ENCODE measurements at places on chromosomes 2 and 18.

DNA sequence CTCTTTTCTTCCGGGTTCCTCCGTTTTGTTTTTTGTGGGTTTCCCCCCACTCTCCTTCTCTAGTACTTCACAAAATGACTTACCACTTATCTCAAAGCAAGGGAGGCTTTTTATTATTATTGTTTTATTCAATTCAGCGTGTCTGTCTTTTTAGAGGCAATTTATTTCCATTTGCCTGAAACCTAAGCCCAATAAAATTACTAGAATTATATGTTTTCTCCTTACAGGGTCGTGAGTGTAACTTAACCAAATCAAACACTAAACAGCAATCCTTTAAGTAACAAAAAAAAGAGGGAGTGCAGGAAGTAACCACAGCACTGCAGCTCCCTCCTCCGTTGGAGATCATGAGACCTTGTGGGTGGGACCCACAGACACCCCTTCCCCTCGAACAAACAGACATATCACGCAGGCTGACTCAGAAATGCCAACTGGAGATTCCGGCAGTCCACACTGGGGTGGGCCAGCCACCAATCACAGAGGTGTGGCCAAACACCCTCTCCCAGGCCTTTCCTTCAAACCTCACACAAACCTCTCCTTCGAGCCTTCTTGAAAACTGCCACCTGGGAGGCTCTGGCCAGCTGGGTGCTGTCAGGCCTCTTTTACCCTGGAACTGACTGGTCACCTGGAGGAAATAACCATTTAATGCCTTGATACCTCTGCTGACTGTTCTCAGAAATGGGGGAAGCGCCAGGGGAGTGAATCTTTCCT lies 207.1 kb upstream of the SMAD2 start:
- no peak for DNase-seq

GRCh38 chr2:32064021-32064601 lies 755 bp downstream of the SPAST start:
- DNase-seq, result peak; percentile 14

- DNase-seq, result no peak
These were observed 88.5 kb downstream of the SOCS6 start for GRCh38 chr18:70377317-70377799.

GRCh38 chr2:226906163-226906693 lies 70.4 kb downstream of the RHBDD1 start:
- DNase-seq, result no peak

- no peak for DNase-seq
These were observed 9.8 kb upstream of the ARMC9 start for GRCh38 chr2:231188506-231189170.
